ENCODE measurements at places on chromosomes 7 and 10.

DNA sequence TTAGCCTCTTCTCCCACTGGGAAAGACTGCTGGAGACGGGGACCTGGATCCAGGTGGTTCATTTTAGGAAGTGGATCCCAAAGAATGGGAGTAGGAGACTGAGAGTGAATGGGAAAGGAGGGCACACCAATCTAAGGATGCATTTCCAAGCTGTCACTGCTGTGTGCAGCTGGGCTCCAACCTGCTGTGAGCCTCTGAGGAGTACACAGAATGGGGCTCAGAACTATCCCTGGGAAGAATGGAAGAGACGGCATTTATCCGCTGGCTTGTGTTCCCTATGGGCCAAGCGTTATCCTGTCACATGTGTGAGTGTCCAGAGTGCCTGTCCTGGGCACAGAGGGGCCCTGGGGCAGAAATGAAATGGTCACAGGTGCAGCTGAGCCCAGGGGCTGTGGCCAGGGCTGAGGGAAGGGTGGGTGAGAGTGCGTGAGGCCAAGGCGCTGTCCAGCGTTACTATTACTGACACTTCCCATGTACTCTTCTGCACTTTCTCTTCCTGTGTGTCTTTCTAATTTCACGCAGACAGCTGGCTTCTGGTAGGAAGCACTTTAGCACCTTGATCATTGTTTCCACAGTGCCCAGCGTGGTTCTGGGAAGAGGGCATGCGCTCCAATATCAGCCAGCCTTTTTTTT is 35.4 kb upstream of the PODXL start:
- H3K27ac ChIP-seq, result no peak overlapping the region
- H3K4me1 ChIP-seq, result no peaks in the 10 kb centered on the region
- H3K27me3 ChIP-seq, result peaks cover 9% of the 10 kb centered on the region

DNA sequence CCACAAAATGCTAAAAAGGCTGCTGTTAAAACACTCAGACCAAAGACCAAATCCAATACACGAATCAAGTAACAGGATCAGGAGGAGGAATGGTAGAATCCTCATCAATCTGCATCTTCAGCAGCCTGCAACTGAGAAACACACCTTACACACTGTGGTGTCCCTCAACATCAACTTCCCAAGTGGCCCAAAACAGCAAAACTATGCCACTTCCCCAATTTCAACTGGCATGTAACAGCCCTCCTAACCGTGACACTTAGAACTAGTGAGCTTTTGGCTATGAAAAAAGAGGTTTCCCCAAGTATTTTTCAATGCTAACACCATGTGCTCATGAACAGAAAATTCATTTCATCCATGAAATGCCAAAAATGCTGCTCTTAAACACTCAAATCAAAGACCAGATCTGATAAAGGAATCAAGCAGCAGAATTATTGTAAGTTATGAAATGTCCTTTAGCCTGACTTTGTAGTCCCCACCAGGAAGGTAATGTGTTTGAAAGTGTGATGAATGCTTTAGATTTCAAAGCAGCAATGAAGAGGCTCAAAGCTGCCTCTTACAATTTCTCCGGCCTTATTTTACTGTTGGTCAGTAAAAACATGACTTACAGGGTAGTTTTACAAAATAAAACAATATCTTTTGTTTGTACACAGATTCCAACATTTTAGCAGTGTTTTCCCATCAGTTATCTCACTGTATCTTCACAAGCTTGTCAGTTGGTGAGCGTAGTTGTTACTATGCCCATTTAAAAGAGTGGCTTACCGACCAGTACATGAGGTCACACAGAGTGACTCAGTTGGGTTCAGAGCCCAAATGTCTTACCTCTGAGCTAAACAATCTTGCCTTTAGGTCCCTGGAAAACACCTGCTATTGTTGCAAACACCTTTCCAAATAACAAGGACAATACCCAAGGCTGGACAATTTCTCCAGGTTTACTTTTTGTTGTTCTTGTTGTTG is 65.7 kb upstream of the ASAH2 start:
- no peak for DNase-seq
- H3K4me1 ChIP-seq, result peaks cover 21% of the 10 kb centered on the region
- H3K36me3 ChIP-seq, result peaks cover 30% of the 10 kb centered on the region
- H3K27ac ChIP-seq, result no peak overlapping the region
- H3K4me3 ChIP-seq, result no peak overlapping the region
- no peaks in the 10 kb centered on the region for H3K27me3 ChIP-seq

DNA sequence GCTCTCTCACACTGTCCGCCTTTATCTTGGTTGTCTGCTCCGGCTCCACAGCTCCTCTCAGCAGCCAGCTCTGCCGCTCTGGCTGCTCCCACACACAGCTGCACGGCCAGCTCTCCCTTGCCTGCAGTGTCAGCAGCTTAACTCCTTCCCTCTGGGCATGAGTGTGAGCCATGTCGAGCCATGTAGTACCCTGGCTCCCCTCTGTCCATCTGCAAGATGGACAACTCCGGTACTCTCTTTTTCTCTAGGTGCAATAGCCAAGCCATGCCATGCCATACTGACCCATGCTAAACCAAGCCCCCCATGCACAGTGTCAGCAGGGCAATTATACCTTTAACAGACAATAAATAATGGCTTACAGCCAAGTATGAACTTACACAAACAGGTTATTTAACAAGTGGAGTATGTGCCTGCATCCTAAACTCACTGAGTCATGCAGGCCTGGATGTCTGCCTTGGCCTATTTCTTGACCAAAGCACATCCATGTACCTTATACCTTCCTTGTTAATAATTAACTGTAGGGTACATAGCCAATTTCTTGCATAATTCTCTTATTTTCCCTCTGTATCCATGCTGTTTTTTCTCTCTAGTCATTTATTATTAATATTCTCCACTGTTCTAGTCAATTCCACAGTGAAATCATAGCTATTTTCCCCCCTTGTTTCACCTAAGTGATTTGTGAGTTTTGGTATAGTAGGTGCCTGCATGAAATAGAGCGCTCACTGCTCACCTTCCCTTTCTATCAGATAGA is 170.9 kb downstream of the CDK14 start:
- H3K4me1 ChIP-seq, result peaks cover 48% of the 10 kb centered on the region
- no peaks in the 10 kb centered on the region for H3K27me3 ChIP-seq
- H3K36me3 ChIP-seq, result peaks cover 57% of the 10 kb centered on the region
- H3K4me3 ChIP-seq, result no peak overlapping the region
- no peak for DNase-seq

GRCh38 chr10:71708301-71708703 is 11.3 kb downstream of the C10orf105 start:
- no peak overlapping the region for H3K27ac ChIP-seq
- peaks cover 26% of the 10 kb centered on the region for H3K4me1 ChIP-seq
- H3K4me3 ChIP-seq, result no peak overlapping the region
- H3K27me3 ChIP-seq, result no peaks in the 10 kb centered on the region
- H3K36me3 ChIP-seq, result no peaks in the 10 kb centered on the region

DNA sequence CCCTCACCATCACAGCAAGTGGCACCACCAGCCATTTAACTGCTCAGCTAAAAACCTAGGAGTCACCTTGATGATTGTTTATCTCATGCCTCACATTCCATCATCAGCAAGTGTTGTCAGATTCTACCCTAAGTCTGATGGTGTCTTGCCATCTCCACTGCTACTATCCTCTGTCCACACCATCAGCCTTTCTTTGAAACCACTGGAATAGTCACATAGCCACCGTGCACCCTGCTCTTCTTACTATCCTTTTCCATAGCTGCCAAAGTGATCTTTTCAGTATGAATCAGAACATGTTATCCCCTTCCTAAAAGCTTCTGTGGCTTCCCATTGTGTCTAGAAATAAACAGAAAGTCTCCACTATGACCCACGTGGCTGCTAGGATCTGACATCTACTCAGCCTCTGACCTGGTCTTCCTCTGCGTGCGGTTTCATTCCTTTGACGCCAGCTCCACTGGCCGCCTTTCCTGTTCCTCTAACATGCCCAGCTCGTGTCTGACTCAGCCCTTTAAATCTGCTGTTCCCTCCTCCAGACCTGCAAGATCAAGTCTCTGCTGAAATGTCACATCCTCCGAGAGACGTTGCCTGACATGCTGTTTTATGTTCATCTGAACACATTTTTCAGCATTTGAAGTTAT is 16.5 kb upstream of the CHN2 start:
- no peaks in the 10 kb centered on the region for H3K36me3 ChIP-seq
- H3K27me3 ChIP-seq, result peaks cover 12% of the 10 kb centered on the region
- H3K27ac ChIP-seq, result no peak overlapping the region
- H3K4me1 ChIP-seq, result peaks cover 8% of the 10 kb centered on the region
- no peak for DNase-seq

GRCh38 chr7:124930655-124931597 is 1.3 kb upstream of the POT1 start:
- no peaks in the 10 kb centered on the region for H3K27me3 ChIP-seq
- no peak for DNase-seq
- no peak overlapping the region for H3K27ac ChIP-seq
- H3K4me1 ChIP-seq, result peaks cover 8% of the 10 kb centered on the region

DNA sequence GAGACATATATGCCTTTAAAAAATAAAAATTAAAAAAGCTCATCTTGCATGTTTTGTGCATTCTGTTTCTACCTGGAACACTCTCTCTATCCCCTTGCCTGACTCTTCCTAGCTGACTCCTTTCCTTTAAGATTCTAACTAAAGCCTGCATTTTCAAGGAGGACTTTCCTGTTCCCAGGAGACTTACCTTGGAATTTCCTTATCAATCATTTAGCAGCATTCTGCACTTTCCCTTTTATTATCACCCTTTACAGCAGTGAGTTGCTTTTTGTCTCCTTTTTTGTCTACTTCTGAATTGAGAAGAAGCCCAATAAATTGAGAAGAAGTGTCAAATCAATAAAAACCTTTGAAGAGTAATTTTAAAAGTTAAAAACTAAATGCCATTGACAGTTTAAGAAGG is 142.2 kb upstream of the TMEM196 start:
- DNase-seq, result no peak
- H3K4me1 ChIP-seq, result no peaks in the 10 kb centered on the region
- no peaks in the 10 kb centered on the region for H3K36me3 ChIP-seq
- H3K4me3 ChIP-seq, result no peak overlapping the region
- no peaks in the 10 kb centered on the region for H3K27me3 ChIP-seq

GRCh38 chr10:99232360-99232999 is 3.2 kb downstream of the HPSE2 start:
- H3K27me3 ChIP-seq, result peaks cover 28% of the 10 kb centered on the region
- H3K4me3 ChIP-seq, result no peak overlapping the region
- DNase-seq, result no peak

- no peaks in the 10 kb centered on the region for H3K4me1 ChIP-seq
- no peak overlapping the region for H3K4me3 ChIP-seq
- no peak for DNase-seq
- H3K36me3 ChIP-seq, result no peaks in the 10 kb centered on the region
Measured at GRCh38 chr7:73988197-73988596, 39.8 kb upstream of the ELN start.

- H3K27ac ChIP-seq, result no peak overlapping the region
- DNase-seq, result no peak
- no peaks in the 10 kb centered on the region for H3K36me3 ChIP-seq
- H3K27me3 ChIP-seq, result no peaks in the 10 kb centered on the region
- no peaks in the 10 kb centered on the region for H3K4me1 ChIP-seq
- H3K4me3 ChIP-seq, result no peak overlapping the region
Measured at GRCh38 chr7:4282434-4283223, 399.5 kb upstream of the FOXK1 start.

- no peaks in the 10 kb centered on the region for H3K36me3 ChIP-seq
- no peak for DNase-seq
Measured at GRCh38 chr7:116728413-116728812, 56.4 kb downstream of the MET start.

- H3K27me3 ChIP-seq, result peaks cover 6% of the 10 kb centered on the region
- H3K27ac ChIP-seq, result no peak overlapping the region
- no peaks in the 10 kb centered on the region for H3K4me1 ChIP-seq
Measured at GRCh38 chr7:130721486-130722277, 12.3 kb downstream of the KLF14 start.

GRCh38 chr7:78437118-78437517 is 638.5 kb downstream of the PHTF2 start:
- no peaks in the 10 kb centered on the region for H3K27me3 ChIP-seq
- H3K4me3 ChIP-seq, result no peak overlapping the region
- DNase-seq, result no peak
- H3K27ac ChIP-seq, result no peak overlapping the region

GRCh38 chr10:61628151-61628874 is 34.4 kb upstream of the CABCOCO1 start:
- peaks cover 8% of the 10 kb centered on the region for H3K27me3 ChIP-seq
- no peaks in the 10 kb centered on the region for H3K4me1 ChIP-seq
- no peak overlapping the region for H3K4me3 ChIP-seq

DNA sequence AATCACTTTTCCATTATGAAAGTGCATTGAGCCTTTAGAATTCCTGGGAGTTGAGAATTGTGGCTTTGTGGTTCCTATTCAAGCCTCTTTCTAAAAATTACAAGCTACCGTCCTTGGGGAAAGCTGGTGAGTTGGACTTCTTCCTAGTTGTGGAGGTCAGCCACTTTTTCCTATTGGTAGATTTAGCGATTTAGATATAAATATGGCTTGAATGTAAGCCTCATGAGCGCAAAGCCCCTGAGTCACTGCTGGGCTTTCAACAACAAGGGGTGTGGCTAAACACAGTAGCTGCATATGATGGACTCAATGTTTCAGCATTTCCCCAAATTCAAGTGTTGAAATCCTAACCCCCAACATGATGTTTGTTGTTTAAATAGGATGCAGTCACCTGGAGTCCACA is 150.0 kb upstream of the IGFBP3 start:
- H3K27ac ChIP-seq, result no peak overlapping the region
- no peaks in the 10 kb centered on the region for H3K36me3 ChIP-seq
- H3K27me3 ChIP-seq, result peaks cover 2% of the 10 kb centered on the region
- DNase-seq, result no peak
- H3K4me3 ChIP-seq, result no peak overlapping the region
- H3K4me1 ChIP-seq, result no peaks in the 10 kb centered on the region

GRCh38 chr10:127963136-127963535 is 56.2 kb downstream of the PTPRE start:
- no peak overlapping the region for H3K27ac ChIP-seq
- H3K4me1 ChIP-seq, result peaks cover 4% of the 10 kb centered on the region
- H3K4me3 ChIP-seq, result no peak overlapping the region
- peaks cover 8% of the 10 kb centered on the region for H3K27me3 ChIP-seq
- H3K36me3 ChIP-seq, result no peaks in the 10 kb centered on the region

GRCh38 chr7:134639061-134639460 is 7.6 kb upstream of the BPGM start:
- H3K27ac ChIP-seq, result no peak overlapping the region
- H3K4me1 ChIP-seq, result peaks cover 5% of the 10 kb centered on the region
- H3K36me3 ChIP-seq, result no peaks in the 10 kb centered on the region
- no peak overlapping the region for H3K4me3 ChIP-seq
- no peak for DNase-seq
- no peaks in the 10 kb centered on the region for H3K27me3 ChIP-seq

DNA sequence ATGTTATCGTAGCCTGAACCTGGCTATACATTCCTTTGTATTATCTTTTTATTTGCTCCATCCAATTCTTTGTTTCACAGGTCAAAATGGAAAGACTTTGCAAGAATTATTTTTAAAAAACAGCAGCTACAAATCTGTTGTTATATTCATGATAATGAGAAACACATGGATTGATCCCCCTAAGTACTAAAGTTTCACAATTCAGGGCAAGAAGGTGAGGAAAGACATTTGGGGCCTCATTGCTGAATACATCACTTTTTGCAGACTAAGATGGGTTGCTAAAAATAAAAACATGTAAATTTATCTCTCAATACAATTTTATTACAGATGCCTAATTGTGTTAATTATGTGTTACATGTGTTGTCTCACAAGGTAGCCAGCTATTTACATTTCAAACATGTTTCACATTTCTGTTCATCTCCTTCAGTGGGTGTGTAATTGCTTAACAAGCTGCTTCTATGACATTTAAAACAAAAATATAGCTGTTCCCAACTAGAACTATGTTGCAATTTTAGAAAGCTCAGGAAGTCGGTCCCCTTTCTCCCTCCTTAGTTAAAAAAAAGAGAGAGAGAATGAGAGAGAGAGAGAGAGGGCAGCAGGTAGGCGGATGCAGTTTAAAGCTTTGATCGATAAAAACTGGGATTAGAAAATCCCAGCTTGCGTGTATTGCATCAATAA is 606.3 kb upstream of the FZD8 start:
- H3K4me3 ChIP-seq, result no peak overlapping the region
- DNase-seq, result no peak
- no peak overlapping the region for H3K27ac ChIP-seq
- no peaks in the 10 kb centered on the region for H3K27me3 ChIP-seq
- H3K4me1 ChIP-seq, result no peaks in the 10 kb centered on the region
- no peaks in the 10 kb centered on the region for H3K36me3 ChIP-seq
